ENCODE measurements at places on chromosomes 7 and 10.

DNA sequence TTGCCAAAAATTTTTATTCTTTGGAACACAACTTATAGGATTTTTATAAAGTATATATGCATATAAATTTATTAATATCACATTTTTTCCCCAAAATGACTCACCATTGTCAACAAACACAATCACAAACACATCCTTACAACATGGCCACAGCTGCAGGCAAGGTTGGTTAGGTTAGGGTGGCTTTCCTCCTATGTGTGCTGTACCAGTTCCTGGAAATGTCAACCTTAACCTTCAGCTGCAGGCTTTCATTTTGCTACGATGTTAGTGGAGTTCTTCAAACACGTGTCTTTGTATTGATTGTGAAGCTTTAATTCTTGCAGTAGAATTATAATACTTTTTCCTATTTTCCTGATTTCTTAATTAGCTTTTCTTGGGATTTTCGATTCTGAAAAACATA is 185.8 kb downstream of the PTEN start:
- no peak for DNase-seq

DNA sequence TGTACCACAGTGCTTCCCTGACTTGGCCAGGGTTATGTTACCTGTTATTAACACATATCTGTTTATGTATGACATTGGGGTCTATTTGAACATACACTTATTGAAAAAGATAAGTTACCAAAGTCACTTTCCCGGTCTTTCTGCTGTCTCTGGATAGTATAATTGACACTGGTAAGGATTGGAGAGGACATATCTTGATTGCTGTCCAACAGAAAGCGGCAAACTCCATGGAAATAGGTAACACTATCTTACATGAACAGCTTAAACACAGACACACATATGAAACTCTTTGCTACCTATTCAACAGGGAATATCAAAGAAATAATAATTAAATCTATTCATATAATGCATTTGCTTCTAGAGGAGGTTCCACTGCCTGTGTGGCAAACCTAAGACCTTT is 282.5 kb upstream of the AOAH start:
- DNase-seq: no peak

DNA sequence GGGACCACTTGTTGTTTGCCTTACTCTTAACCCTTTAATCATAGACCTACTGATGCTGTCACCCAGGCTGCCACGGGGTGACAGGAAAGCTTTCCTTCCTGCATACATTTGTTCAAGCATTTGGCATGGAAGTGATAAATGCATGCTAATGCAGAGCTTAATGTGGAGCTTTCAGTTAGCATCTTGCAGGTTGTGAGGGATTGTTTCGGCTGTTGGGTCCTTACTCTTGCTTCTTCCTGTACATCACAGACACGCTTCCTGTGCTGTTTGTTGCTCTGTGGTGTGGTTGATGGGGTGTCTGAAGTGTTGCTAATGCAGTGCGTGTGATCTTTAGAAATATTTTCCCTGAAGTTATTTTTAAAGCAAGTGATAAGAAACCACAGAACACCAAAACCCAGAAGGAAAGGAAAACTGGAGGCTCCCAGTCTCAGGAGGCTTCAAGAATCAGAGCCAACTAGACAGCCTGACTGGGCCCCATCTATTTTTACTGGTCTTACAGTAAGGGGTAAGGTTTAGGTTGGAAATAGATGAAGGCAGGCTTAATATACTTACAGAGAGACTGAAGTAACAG is 143.1 kb downstream of the CHN2 start:
- DNase-seq: no peak

- no peak for DNase-seq
These were observed 691.0 kb upstream of the MBL2 start for GRCh38 chr10:53463539-53463938.

- DNase-seq: no peak
These were observed 99.8 kb downstream of the KMT2C start for GRCh38 chr7:152335900-152336571.

- no peak for DNase-seq
These were observed 42.1 kb upstream of the NUB1 start for GRCh38 chr7:151299530-151299929.

- DNase-seq: peak; percentile 77
These were observed 56.3 kb upstream of the LBX1 start for GRCh38 chr10:101285519-101286070.

- DNase-seq: no peak
These were observed 28.2 kb downstream of the UMAD1 start for GRCh38 chr7:7668706-7669105.

DNA sequence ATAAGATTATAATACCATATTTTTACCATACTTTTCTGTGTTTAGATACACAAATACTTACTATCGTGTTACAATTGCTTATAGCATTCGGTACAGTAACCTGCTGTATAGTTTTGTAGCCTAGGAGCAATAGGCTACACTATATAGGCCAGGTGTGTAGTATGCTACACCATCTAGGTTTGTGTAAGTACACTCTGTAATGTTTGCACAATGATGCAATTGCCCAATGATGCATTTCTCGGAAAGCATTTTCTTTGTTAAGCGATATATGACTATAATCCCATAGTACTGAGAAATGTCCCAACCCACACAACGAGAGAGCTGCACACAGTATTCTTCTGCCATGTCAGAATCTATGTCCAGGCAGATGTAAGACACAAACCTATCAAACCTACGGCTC is 160.0 kb downstream of the NEBL start:
- no peak for DNase-seq

DNA sequence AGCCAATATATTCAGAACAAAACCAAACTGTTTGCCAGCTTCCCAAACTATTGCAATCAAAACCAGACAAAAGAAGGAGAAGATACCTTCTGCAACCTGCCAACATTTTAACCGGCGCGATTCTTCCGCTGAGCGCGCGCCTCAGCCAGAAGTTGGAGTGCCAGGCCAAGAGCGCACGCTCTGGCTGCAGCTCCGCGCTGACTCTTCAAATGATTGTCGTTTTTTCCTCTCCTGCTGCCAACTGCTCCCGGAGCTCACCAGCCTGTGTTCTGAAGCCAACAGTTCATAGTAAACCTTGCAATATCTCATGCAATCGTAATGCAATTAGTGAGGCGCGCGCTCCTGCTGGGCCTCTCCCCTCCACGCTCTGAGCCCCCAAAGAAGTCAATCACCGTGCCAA is 259.7 kb upstream of the MGMT start:
- DNase-seq: no peak

- peak; percentile 47 for DNase-seq
These were observed 447.8 kb upstream of the C7orf33 start for GRCh38 chr7:148142660-148143248.

DNA sequence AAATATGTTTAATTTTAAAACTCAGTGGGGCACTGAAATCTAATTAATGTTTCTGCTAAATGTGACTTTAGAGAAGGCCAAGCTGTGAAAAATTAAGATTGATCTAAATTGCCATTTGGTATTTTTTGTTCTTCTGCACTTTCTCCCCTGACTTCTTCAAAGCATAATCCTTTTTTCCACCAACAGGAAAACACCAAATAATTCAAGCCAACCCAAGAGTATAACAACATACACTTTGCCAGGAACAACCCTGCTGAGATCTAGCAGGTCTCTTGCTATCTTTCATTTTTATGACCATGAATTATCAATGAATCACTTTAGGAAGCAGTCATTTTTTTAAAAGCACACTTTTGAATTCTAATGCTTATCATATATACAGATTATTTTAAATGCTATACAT is 100.1 kb downstream of the USP6NL start:
- DNase-seq: no peak

- DNase-seq: no peak
These were observed 959 bp downstream of the PVRIG start for GRCh38 chr7:100220586-100221230.

GRCh38 chr7:112080441-112080840 is 125.8 kb downstream of the DOCK4 start:
- DNase-seq: no peak

GRCh38 chr10:112911206-112911605 is 38.8 kb upstream of the TCF7L2 start:
- no peak for DNase-seq

GRCh38 chr7:75906991-75907667 is 7.8 kb upstream of the POR start:
- no peak for DNase-seq

GRCh38 chr7:20839987-20840386 is 53.3 kb upstream of the SP8 start:
- no peak for DNase-seq

DNA sequence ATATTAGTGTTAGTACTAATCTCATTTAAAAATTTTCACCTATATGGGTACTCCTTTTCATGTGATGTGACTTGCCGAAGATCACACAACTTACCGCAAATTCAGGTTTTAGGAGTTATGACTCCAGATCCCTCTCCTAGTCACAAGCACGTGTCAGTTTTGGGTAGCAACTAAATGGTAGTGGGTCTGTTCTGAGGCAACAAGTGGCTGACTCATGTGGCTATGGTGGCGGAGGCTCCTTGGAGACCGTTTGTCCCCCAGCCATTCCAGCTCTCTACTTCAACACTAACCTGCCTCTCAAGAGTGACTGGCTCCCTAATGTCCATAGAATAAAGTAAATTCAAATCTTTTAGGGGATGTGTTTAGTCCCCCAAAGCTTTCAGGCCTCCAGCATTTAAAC is 39.5 kb downstream of the MRC1 start:
- no peak for DNase-seq

DNA sequence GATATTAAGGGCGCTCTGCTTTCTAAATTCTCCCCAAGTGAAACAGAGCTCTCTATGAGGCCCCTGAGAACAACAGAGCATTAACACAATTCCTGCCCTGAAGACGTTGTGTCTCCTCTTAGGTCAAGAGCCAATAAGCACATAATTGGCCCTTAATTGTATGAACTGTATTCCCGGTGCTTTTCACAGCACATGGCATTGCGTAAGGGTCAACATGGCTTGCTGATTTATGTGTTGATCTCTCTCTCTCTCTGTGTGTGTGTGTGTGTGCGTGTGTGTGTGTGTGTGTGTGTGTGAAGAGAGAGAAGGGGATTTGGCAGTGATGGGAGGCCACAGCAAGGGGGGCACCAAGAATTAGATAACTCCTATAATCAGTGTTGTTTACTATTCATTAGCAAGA is 40.5 kb downstream of the LYZL1 start:
- peak; percentile 53 for DNase-seq

GRCh38 chr10:102975483-102976379 is 57.6 kb downstream of the CNNM2 start:
- DNase-seq: no peak

DNA sequence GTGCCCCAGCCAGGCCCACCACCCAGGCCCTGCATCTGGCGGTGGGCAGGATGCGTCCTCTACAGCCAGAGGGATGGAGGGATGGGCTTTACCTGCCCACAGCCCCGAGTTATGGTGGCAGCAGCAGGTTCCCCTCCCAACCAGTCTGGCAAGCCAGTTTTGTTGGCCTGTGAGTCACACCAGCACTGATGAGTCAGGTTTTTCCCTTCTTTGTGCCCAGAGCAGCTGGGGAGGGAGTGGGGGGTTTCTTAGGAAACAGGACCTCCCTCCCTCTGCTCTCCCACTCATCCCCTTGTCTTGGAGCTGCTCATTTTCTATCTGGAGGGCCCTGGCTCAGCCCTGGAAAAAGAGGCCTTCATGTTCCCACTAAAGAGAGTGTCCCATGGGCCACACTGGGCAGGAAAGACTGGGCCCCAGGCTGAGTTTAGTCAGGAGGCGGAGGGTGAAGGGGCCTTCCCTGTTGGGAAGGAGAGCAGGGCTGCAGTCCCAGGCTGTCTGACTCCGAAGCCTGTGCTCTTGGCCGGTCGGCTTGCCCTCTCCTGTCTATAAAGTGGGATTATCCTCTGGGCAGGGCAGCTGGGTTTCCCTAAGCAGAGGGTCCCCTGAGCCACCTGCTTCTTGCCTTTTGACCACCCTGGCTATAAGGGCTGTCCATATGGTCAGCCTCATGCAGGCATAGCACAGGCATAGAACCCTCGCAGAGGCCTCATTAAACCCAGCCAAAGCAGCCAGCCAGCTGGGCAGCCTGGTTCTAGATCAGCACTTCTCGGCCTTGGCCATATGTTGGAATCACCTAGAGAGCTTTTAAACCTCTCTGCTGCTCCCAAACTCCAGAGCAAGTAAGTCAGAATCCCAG is 30.2 kb upstream of the ANKRD2 start:
- no peak for DNase-seq

DNA sequence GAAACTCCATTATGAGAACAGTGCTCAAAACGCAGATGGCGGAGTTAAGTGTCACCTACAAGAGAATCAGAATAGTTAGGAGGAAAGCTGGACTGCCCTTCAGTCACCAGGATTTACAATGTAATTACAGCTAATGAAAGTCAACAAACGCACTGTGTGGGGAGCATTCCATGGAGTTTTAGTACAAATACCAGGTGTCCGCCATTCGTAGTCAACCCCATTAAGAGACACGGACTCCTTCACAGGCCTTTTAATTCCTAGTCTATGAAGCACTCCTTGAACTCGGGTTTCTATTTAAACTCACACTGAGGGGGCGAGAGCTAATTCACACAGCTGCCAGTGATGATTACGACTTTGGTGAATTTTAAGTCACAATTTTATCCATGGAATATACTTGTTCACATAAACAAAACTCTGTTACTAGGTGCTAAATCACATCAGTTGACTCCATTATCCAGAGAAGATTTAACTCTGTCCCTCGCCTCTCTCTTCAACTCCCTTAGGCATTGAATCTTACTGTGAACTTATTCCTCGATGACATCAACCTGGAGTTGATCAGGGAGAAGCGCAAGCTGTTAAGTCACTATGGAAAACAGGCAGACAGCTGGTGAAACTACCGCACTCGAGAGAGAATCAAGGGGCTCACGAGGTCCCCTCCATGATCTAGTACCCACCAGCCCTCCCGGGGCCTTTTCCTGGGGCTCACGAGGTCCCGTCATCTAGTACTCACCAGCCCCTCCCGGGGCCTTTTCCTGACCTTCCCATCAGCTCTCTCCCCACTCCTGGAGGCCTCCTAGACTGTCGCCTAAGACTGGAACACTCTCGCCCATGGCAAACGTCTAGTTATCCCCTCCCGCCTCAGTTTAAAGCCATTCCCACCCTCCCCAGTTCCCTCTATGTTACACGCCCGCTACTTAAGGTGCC is 1.5 kb downstream of the ZFAND2A start:
- no peak for DNase-seq

- no peak for DNase-seq
These were observed 17.3 kb downstream of the CCDC3 start for GRCh38 chr10:12984165-12984747.

GRCh38 chr10:18455086-18455884 is 196.1 kb downstream of the NSUN6 start:
- DNase-seq: no peak

GRCh38 chr7:115864082-115864481 is 166.5 kb downstream of the TFEC start:
- DNase-seq: no peak

DNA sequence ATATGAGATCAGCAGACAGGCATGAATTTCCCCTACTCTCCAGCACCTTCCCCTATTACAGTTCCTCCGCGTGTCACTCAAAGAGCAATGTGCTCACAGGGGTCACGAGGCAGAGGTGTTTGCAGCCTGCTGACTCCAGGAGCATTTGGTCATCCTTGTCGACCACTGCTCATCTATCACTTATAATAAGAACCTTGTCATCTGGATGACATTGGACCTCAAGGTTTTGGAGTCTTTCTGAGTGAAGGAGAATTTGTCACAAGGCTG is 32.9 kb upstream of the PLPP4 start:
- no peak for DNase-seq
